ENCODE measurements at places on chromosomes 12 and 14.
A peak's percentile ranks its signal among the peaks of the same experiment; 100 is the strongest.

DNA sequence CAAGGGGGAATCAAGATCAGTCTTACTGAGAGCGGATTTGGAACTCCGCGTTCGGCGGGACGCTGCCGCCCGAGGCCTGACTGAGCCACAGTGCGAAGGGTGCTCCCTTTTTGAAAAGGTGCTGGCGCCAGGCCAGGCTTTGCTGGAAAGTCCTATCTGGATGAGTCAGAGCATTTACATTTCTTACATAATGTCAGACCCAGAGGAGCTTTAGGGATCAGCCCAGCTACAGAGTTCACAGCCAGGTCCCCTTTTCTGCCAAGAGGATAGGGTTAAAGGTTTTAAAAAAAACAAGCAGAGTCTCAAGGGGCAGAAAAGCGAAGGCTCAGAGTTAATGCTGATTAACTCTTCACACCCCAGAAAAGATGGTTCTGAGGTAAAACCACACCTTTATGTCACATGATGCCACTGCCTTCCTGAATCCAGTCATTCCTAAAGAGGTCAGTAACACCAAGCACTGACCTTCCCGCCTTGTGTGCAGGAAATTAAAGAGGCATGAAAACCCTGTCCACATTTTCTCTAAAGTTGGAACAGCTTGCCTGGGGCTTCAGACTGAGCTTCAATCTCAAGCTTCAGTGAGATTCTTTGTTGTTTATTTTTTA, 11.7 kb upstream of the FBXL14 start:
- peak overlapping the region; percentile 91 for H3K4me3 ChIP-seq
- H3K4me1 ChIP-seq = peaks cover 83% of the 10 kb centered on the region
- peaks cover 5% of the 10 kb centered on the region for H3K27me3 ChIP-seq
- peak; percentile 86 for DNase-seq

DNA sequence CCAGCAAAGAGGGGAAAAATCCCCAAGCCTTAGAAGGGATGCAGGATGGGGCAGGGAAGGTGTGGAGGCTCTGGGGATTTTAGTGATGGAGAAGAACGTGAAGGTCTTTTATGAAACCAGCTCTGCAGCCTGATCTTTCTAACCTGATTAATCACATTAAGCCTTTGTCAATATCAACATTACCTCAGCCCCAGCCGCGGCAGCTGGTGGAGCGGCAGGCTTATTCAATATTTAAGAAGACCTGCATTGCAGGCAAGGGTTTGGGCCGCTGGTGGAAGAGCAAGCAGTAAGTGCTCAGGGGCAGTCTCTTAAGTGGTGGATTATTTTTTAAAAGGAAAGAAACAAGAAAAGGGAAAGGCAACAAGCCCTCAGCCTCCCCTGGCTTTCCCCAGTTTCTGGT, 16.6 kb downstream of the RPH3A start:
- no peaks in the 10 kb centered on the region for H3K4me1 ChIP-seq
- no peak overlapping the region for H3K4me3 ChIP-seq
- no peaks in the 10 kb centered on the region for H3K27me3 ChIP-seq
- no peak overlapping the region for H3K27ac ChIP-seq

GRCh38 chr14:99035712-99036610, 236.0 kb downstream of the BCL11B start:
- H3K36me3 ChIP-seq = no peaks in the 10 kb centered on the region
- H3K27ac ChIP-seq = peak overlapping the region; percentile 94
- peak overlapping the region; percentile 68 for H3K4me3 ChIP-seq

GRCh38 chr12:54988402-54989054, 4.0 kb upstream of the TESPA1 start:
- no peak overlapping the region for H3K4me3 ChIP-seq
- H3K27me3 ChIP-seq = peaks cover 21% of the 10 kb centered on the region
- H3K36me3 ChIP-seq = no peaks in the 10 kb centered on the region
- no peak overlapping the region for H3K27ac ChIP-seq

All from HFFc6 (cell line).